ENCODE measurements at places on chromosomes 12 and 14. TPM values are rescaled to one million over a fixed set of nuclear protein-coding genes. Genes with fewer than 3 reads are reported as not detected.

DNA sequence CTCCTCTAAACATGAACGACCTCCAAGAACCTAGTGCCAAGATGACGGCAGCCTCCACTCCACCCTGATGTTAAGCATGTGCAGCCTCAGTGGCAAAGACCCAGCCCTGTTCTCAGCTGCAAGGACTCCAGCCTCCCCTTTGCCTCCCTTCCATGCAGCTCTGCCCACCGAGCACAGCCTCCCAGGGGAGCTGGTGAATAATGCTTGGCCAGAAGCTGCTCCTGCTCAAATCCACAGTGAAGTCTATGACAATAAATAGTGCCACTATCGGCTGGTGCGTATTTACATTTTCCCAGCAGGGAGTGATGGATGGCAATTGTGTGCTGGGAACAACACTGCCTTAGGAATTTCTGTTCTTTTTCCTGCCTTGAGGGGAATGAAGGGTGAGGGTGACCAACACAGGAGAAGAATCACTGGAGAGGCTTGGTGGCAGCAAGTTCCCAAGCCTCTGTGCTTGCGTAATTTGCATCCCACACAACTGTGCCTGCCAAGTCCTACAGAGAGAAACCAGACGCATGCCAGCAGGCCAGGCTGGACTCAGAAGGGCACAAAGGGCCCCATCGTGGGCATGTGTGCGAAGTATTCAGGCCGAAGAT is 29.9 kb upstream of the TC2N start:
- DNase-seq = peak; percentile 87
- H3K27me3 ChIP-seq = no peaks in the 10 kb centered on the region
- peak overlapping the region; percentile 48 for H3K27ac ChIP-seq
- H3K4me3 ChIP-seq = no peak overlapping the region
- peaks cover 6% of the 10 kb centered on the region for H3K4me1 ChIP-seq

DNA sequence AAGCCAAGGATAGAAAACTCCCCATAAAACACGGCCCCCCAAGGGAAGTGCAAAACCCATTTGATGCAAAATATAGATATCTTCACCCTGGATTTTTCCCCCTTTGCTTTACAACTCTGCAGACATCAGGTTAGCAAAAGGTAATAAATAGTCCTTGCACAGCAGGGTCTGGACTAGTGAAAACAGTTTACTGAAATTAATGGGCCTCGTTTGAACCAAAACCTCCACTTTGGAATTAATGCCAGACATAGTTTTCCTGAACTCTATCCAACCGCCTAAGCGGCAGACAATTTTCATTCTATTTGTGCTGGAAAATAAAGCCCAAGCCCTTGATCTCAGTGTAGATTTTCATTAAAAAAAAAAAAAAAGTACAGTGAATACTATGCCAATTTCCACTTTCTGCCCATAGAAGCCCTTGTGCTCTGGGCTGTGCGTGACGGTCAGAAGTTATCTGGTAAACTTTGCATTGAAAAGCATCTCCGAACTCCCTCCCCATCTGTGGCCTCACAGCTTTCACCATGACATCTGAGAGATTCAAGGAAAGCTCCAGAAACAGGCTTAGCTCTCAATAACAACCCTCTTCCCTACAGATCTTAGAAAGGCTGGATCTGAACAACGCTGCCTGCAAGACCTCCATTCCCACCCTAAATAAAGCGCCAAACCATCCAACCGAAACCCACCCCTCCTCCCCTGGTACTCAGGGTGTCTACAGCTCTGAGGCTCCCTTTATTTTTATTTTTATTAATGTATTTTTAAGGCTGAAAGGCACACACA is 11.0 kb upstream of the IRF2BPL start:
- peak overlapping the region; percentile 91 for H3K27ac ChIP-seq
- no peak for DNase-seq
- H3K4me3 ChIP-seq = peak overlapping the region; percentile 24
- H3K27me3 ChIP-seq = no peaks in the 10 kb centered on the region
- no peaks in the 10 kb centered on the region for H3K36me3 ChIP-seq
- peaks cover 66% of the 10 kb centered on the region for H3K4me1 ChIP-seq

DNA sequence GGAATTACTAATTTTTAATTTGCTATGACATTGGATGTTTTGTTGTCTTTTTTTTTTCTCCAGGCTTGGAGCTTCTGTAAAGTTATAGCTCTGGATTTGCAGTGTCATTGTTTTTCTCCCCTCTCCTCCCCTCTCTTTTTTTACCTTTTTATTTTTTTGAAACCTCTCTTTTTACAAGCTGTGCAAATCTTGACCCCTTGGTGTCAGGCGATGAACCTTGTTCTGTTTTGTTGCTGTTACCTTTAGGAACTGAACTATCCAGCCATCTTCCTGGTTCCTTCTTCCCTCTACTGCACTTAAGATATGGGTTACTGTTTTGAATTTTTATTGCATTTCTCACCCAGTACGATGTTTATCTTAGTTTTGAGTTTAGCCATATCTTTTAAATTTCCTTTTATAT is 13.7 kb downstream of the KTN1 start:
- H3K27ac ChIP-seq = no peak overlapping the region
- no peaks in the 10 kb centered on the region for H3K4me1 ChIP-seq
- no peaks in the 10 kb centered on the region for H3K27me3 ChIP-seq
- no peak overlapping the region for H3K4me3 ChIP-seq

DNA sequence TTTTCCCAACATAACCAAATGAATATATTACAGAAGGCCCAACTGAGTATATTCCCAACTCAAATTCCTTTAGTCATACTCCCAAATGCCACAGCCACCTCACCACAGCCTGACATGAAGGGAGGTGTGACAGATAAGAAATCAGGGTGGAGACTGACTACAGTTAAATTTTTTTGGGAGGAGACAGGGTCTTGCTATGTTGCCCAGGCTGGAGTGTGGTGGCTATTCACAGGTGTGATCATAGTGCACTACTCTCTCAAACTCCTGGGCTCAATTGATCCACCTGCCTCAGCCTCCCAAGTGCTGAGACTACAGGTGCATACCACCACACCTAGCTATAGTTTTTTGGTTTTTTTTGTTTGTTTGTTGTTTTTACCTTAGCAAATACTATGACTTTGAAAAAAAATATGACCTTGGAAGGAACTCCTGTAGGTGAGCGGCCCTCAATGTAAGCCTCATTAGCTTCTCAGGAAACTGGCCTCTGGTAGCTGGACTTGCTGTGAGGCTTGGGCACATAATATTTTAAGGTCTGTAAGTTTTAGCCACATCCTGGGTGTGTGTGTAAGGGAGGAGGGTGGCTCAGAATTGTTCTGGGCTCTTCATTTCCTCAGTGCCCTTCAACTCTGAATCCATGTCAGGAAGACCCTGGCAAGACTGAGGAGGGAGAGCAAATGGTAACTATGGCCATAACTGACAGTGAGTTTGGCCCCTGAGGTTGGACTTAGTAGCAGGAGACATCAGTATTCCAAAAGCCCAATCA is 39.1 kb upstream of the LTBP2 start:
- no peak for DNase-seq
- H3K27ac ChIP-seq = no peak overlapping the region
- no peak overlapping the region for H3K4me3 ChIP-seq
- H3K4me1 ChIP-seq = peaks cover 14% of the 10 kb centered on the region
- no peaks in the 10 kb centered on the region for H3K27me3 ChIP-seq

DNA sequence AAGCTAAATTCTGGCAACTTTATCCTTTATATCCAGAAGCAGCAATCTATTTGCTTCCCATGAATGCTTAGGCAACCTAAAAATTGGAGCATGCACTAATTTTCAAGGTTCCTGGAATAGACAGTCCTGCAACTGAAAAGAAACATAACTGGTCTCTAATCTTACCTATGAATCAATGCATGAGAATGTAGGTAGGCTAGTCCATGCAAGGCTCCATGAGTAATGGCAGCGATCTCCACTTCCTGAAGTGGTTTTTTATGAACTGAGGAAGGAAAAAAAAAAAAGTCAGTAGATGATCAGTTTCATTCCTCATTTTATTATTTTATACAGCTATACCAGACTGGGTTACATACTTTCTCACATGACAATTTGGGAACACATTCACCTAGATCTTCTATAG is 102.0 kb downstream of the PEBP1 start:
- no peak overlapping the region for H3K4me3 ChIP-seq
- DNase-seq = no peak
- no peak overlapping the region for H3K27ac ChIP-seq
- no peaks in the 10 kb centered on the region for H3K36me3 ChIP-seq

- no peak overlapping the region for H3K27ac ChIP-seq
- H3K36me3 ChIP-seq = no peaks in the 10 kb centered on the region
- H3K4me3 ChIP-seq = no peak overlapping the region
- no peaks in the 10 kb centered on the region for H3K4me1 ChIP-seq
- DNase-seq = no peak
These were observed 144.7 kb downstream of the KTN1 start for GRCh38 chr14:55724736-55725135.

- peak overlapping the region; percentile 98 for H3K27ac ChIP-seq
- DNase-seq = no peak
- no peak overlapping the region for H3K4me3 ChIP-seq
- H3K4me1 ChIP-seq = peaks cover 48% of the 10 kb centered on the region
- no peaks in the 10 kb centered on the region for H3K27me3 ChIP-seq
These were observed 45.9 kb upstream of the CTDSP2 start for GRCh38 chr12:57892232-57892972.

GRCh38 chr12:104508752-104509446 is 52.2 kb downstream of the CHST11 start:
- no peaks in the 10 kb centered on the region for H3K27me3 ChIP-seq
- no peaks in the 10 kb centered on the region for H3K4me1 ChIP-seq
- DNase-seq = no peak

- no peak for DNase-seq
- H3K27me3 ChIP-seq = no peaks in the 10 kb centered on the region
- H3K4me3 ChIP-seq = no peak overlapping the region
- no peak overlapping the region for H3K27ac ChIP-seq
- H3K4me1 ChIP-seq = no peaks in the 10 kb centered on the region
These were observed 12.2 kb upstream of the TESC start for GRCh38 chr12:117111386-117111785.

- no peak overlapping the region for H3K4me3 ChIP-seq
- H3K27ac ChIP-seq = no peak overlapping the region
- no peaks in the 10 kb centered on the region for H3K27me3 ChIP-seq
- no peaks in the 10 kb centered on the region for H3K4me1 ChIP-seq
- no peak for DNase-seq
- no peaks in the 10 kb centered on the region for H3K36me3 ChIP-seq
These were observed 84.5 kb downstream of the GPR65 start for GRCh38 chr14:88089445-88089844.

DNA sequence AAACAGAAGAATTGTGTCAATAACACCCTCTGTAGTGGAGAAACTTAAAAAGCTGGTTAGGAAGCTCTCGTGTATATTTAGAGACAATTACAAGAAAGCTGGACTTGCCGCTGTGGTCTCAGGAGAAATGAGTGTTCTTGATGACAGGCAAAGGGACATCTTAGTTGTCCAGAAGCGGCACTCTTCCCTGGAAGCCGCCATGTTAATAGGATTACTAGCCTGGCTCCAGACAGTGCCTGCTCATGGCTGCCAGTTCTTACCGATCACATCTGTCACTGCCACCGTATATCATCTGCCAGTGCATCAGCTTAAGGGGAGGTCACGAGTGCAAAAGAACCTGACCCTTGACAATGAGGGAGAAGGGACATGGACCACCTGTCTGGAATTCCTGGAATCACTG is 48.9 kb downstream of the C14orf132 start:
- H3K27me3 ChIP-seq = no peaks in the 10 kb centered on the region
- H3K4me3 ChIP-seq = no peak overlapping the region
- DNase-seq = peak; percentile 19
- no peaks in the 10 kb centered on the region for H3K36me3 ChIP-seq

DNA sequence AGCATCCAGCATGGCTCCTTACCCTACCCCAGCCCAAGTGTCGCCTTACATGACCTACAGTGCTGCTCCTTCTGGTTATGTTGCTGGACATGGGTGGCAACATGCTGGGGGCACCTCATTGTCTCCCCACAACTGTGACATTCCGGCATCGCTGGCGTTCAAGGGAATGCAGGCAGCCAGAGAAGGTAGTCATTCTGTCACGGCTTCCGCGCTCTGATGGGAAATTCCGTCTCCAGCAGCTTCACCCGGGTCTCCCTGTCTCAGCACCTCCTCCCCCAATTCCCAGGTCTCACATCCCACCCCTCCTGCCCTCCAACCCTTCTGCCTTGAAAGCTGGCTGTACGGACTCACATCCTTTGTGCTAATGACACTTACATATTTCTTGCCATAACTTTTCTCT is 14.6 kb downstream of the PAX9 start:
- H3K4me3 ChIP-seq = no peak overlapping the region
- no peak for DNase-seq
- no peaks in the 10 kb centered on the region for H3K4me1 ChIP-seq
- H3K27ac ChIP-seq = no peak overlapping the region
- no peaks in the 10 kb centered on the region for H3K36me3 ChIP-seq

DNA sequence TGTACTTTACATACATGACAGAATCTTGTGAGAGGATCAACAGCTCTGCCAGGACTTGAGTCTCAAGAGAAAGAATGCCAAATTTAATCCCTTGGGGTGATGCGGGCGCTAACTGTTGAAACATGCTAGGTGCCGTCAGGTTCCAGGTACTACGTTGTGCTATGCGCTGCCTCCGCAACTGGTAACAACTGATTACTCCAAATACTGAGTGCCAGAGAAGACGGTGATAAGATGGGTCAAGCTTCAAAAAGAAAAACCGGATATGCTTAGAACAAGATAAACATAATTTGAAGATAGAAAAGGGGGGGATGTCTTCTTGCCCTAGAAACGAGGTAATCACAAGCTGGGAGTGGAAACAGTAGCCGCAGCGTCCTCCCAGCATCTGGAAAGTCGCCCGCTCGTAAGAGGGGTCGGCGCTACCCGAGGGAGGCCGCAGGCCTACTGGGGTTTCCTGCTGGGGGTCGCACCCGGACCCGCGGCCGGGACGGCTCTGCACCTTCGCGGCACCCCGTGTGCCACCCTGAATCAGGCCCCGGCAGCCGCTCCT is 678 bp downstream of the ZBTB25 start:
- peak; percentile 57 for DNase-seq
- H3K27me3 ChIP-seq = no peaks in the 10 kb centered on the region
- no peaks in the 10 kb centered on the region for H3K4me1 ChIP-seq

DNA sequence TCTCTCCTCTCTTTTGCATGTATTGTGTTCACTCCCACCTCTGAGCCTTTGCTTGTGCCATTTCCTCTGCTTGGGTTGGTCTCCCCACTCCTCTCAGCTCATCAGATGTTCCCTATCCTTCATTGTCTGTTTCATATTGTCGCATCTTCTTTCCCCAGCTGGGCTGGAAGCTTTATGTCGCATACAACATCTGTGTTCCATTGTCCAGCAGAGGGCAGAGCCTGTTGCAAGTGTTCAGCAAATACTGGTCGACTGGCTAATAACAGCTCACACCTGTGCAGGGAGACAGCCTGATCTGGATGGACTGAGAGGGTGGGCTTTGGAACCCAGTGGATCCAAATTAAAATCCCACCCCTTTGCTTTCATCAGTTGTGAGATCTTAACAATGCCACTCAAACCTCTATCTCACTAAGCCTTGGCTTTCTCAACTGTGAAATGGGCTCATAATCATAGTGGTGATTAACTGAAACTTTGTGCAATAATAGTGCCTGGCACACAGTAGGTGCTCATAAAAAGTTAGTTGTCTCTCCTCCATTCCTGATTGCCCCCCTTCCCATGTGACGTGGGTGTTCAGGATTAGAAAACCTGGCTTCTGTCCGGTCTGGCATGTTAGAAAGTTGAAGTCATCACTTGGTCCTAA is 75.8 kb downstream of the RIN3 start:
- no peak overlapping the region for H3K4me3 ChIP-seq
- H3K27me3 ChIP-seq = no peaks in the 10 kb centered on the region
- no peaks in the 10 kb centered on the region for H3K36me3 ChIP-seq

- H3K27ac ChIP-seq = no peak overlapping the region
- no peak overlapping the region for H3K4me3 ChIP-seq
- no peaks in the 10 kb centered on the region for H3K36me3 ChIP-seq
These were observed 132.8 kb upstream of the CPM start for GRCh38 chr12:69065775-69066174.

The BORCS5 gene
- 13.5 TPM for total RNA-seq

The GPR68 gene
- 0.32 TPM for total RNA-seq

The VRTN gene
- not detected for total RNA-seq

The NFKBIA gene
- total RNA-seq = 418 TPM

The R3HDM2 gene
- 35.7 TPM for total RNA-seq

Measured in breast epithelium (tissue), 4 donors.